ENCODE measurements at places on chromosomes 16 and 17. TPM values are rescaled to one million over a fixed set of nuclear protein-coding genes. Genes with fewer than 3 reads are reported as not detected.

CLEC3A gene
- not detected for total RNA-seq

PABPN1L gene
- not detected for total RNA-seq

TP53TG3 gene
- total RNA-seq = not detected

PRSS27 gene
- 3.6 TPM for total RNA-seq

PIEZO1 gene
- 126 TPM for total RNA-seq

MYL4 gene
- total RNA-seq = not detected

RAB37 gene
- total RNA-seq = not detected

ZBTB4 gene
- total RNA-seq = 25.4 TPM

KRTAP9-4 gene
- total RNA-seq = not detected

TTYH2 gene
- total RNA-seq = 18.2 TPM

CDK5R1 gene
- total RNA-seq = 1.1 TPM

COX6A2 gene
- not detected for total RNA-seq

OTOP2 gene
- not detected for total RNA-seq

Data from pericardium fibroblast (primary cell).